ENCODE measurements at places on chromosomes 12 and 14. TPM values are rescaled to one million over a fixed set of nuclear protein-coding genes. Genes with fewer than 3 reads are reported as not detected.

The FOXA1 gene
- total RNA-seq, result not detected

The HOTAIR gene
- 4.8 TPM for total RNA-seq

The NCKAP5L gene
- total RNA-seq, result 16.2 TPM

The B3GNT4 gene
- not detected for total RNA-seq

The MYO1H gene
- total RNA-seq, result not detected

DNA sequence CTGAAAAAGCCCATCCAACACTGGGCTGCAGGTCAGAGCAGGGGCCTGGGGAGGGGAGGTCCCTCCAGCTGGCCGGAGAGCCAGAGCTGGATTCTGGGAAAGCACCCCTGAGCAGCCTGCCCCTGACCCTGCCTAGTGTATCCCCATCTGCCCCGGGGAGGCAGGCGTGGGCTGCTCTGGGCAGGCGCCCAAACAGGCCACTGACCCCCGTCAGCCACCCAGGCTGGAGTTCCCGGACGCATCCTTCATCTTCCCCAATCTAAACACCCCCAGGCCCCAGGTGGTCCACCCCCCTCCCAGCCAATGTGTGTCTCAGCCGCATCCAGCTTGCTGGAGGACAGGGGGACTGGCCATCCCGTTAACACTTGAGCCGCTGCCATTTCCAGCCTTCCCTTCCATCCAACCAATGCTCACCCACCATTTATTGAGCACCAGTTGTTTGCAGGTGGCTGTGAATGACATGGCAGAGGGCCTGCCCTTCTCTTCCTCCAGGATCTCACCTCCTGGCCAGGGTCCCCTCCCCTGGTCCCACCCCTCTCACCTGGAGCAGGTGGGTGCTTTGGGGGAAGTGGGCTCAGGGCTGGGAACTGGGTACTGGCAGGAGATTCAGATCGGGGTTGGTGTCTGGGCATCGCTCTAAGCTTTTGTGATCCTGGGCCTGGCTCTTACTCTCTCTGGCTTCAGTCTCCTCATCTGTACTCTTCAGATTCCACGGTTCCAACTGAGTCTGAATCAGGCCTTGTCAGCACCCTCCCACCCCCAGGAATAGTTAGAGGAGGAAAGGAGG, 743 bp upstream of the DTX1 start:
- DNase-seq, result no peak

DNA sequence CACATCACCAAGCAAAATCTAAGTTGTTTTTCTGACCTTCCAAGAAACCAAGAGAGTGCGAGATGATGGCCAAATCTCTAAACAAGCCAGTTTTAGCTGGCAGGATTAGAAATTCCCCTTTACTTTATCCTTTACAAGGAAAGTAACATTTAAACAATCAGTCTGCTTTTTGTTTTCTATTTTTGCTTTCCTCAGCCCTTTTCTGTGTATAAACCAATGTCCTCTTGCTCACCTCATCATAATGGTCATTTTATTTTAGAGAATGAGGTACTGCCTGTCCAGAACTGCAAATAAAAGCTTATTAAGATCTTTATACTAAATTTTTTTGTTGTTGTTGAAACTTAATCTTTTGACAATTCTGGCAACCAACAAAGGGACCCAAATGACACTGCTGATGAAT, 442.4 kb upstream of the GARIN6 start:
- DNase-seq, result no peak

DNA sequence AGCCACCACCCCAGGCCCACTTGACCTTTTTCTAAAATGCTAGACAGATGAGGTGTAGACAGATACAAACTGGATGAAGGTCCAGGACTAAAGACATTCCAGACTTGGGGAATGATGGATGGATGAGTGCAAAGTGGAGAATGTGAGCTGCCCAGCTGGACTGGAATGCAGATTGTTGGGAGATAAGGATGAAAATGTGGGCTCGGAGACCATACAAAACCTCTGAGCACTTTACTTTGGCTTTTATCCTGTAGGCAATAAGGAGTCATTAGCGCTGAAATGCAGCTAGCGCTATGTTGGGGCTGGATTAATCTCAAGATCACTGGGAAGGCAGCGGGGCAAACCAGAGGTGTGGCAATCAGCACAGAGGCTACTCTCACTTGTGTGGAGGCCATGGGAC, 64.7 kb upstream of the GNPNAT1 start:
- DNase-seq, result no peak

DNA sequence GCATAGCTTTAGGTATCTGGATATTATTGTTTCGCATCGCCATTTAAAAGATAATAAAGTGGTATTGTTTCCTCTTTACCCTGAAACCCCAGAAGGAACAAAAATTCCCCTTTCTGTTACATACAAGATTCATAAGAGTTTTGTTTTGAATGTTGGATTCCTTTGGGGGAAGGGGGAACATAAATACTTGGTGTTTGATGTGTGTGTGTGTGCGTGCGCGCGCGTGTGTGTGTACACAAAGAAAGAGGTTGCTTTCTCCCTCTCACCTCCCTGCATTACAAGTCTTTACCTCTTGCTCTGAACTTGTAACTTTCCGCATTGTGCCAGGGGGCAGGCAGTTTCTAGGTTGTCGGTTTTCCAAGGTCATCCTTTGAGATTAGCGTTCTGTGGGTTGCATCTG, 76.4 kb downstream of the GPATCH2L start:
- no peak for DNase-seq

The TAS2R20 gene
- 3.0 TPM for total RNA-seq

DNA sequence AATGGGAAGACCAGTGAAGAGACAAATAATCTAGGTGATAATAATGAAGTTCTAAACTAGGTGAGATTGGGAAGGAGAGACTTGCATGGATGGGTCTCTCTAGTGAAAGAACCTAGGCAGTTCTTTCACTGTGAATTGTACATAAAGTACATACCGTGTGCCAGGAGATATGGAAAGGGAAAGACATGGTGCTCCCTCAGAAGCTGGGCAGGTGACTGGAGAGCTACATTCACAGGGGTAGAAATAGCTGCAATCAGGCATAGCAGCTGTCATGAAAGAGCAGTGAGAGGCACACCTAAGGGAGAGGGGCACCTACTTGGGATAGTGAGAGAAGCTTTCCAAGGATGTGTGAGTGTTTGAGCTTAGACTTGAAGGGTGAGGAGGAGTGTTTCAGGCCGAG, 9.3 kb downstream of the STK38L start:
- no peak for DNase-seq

- DNase-seq, result peak; percentile 95
Observed at GRCh38 chr14:76961631-76962302, 66.7 kb downstream of the IRF2BPL start.

DNA sequence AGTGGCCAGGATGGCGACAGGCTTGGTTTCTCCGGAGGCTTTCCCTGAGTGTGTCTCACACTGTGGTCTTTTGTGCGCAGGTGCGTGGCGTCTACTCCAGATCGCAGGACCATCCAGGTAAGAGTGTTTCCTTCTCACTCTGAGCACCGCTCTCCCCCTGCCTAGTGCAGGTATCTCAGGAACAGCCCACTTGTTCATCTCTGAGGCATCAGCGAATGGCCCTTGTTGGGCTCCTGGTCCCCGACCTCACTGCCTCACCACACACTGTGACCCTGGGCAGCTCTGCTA, 781 bp downstream of the ADGRD1 start:
- DNase-seq, result no peak

- DNase-seq, result no peak
Observed at GRCh38 chr14:24435192-24435810, 5.5 kb downstream of the KHNYN start.

Data from posterior vena cava (tissue), 2 donors.